ENCODE measurements at places on chromosomes 5 and 9.
A peak's percentile ranks its signal among the peaks of the same experiment; 100 is the strongest.

GRCh38 chr5:126446498-126447224 lies 23.5 kb downstream of the GRAMD2B start:
- no peak for DNase-seq

DNA sequence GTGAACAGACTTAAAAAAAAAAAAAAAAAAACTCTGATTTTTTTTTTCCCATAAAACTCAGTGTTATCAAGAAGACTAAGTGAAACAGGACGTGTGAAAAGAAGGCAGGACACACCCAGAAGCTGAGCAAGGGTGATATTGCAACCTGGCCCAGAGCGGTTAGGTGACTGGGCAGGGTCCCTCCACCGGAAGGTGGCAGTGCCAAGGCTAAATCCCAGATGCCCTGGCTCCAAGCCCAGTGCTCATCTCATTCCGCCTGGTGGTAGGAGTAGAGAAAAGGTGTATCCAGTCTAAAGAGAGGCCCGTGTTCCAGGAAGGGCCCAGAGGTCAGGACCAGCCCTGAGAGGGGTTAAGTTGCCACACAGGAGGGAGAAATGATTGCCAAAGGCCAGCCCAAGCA lies 51.5 kb upstream of the SAP30L start:
- no peak for DNase-seq

DNA sequence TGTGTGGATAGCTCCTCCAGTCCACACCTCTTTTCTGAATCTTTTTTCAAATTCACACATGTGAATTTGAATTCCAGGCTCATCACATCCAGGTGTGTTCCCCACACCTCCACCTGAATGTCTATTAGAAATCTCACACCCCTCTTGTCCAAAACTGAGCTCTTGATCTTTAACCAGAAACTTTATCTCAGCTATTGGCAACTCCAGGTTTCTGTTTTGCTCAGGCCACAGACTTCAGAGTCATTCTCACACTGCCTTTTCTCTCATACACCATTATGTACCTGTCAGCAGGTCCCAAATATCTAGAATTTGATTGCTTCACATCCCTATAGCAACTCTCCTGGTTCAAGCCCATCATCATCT lies 11.6 kb downstream of the NIPSNAP3B start:
- no peak for DNase-seq

GRCh38 chr9:69149321-69149807 lies 24.7 kb upstream of the TJP2 start:
- no peak for DNase-seq

- no peak for DNase-seq
Observed at GRCh38 chr5:8934455-8934854, 611.4 kb downstream of the SEMA5A start.

DNA sequence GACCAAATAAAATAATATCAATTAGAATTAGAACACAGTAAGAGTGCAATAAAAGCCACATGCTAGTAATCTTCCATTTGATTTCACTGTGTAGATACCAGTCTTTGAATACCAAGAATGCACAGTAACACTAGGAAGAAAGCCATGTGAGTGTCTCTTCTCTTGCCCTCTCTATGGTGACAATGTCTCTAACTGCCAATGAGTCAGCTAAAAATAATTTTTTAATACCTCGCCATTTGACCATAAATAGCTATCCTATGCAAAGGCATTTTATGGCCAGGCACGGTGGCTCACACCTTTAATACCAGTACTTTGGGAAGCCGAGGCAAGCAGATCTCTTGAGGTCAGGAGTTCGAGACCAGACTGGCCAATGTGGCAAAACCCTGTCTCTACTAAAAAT lies 30.6 kb downstream of the EDIL3 start:
- DNase-seq = no peak

- DNase-seq = no peak
Observed at GRCh38 chr9:135023088-135023785, 64.2 kb upstream of the OLFM1 start.

DNA sequence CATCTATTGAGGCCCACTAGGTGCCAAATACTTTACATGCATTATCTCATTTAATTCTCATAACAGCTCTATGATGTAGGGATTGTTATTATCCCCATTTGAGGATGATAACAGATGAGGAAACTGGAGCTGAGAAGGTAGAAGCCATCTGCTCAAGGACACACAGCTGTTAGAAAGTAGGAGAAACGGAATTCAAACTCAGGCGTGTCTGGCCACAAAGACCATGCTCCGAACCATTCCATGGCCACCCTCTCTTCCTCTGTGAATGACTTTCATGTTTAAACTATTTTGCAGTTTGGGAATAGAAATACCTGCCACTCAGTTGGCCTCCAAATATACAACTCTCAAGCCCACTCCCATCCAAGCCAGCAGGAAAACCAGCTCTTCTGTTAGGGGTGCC lies 87.6 kb upstream of the ANKRD55 start:
- no peak for DNase-seq

- no peak for DNase-seq
Observed at GRCh38 chr5:135120951-135121350, 86.9 kb upstream of the PITX1 start.

GRCh38 chr5:83827111-83827557 lies 106.5 kb upstream of the HAPLN1 start:
- peak; percentile 52 for DNase-seq

- DNase-seq = peak; percentile 5
Observed at GRCh38 chr9:90189306-90189705, 453.3 kb downstream of the DIRAS2 start.

DNA sequence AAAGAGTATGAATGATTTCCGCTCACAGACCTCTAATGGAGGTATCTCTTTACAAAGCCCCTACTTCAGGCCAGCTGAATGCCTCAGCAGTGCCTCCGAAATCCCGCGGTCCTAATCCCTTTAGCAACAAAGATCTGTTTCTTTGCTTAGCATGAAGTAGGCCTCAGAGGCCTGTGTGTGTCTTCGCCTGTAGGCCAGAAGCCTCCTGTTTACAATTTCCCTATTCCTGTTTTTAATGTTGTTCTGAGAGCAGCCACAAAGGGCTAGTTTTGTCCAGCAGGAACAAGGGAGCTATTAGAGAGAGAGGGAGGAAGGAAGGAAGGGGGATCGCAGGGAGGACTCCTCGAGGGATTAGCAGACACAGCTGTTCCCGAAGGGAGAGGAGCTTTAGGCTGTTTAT lies 166.4 kb upstream of the SPRY4 start:
- DNase-seq = no peak

GRCh38 chr5:87899721-87900131 lies 368.9 kb downstream of the TMEM161B start:
- no peak for DNase-seq

- peak; percentile 63 for DNase-seq
Observed at GRCh38 chr9:131018621-131019020, 9.6 kb downstream of the LAMC3 start.

GRCh38 chr5:20347334-20347733 lies 359.3 kb upstream of the CDH18 start:
- no peak for DNase-seq

DNA sequence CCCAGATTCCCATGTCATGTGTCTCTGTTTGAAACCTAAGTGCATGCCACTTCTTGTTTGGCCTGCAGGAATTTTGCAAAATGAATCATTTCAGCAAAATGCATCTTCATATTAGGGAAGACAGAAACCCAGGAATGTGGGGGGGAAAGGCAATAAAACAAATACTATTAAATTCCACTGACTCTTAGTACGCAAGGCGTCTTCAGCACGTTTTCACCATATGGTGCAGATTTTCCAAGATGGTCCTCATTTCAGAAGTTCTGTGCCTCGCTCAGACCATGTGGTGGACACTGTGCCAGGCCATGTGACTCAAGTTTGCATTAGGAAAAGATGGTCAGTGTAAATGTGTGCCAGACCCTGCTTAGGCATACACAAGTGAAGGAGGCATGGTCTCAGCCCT lies 184.0 kb downstream of the ACTL7B start:
- DNase-seq = no peak

DNA sequence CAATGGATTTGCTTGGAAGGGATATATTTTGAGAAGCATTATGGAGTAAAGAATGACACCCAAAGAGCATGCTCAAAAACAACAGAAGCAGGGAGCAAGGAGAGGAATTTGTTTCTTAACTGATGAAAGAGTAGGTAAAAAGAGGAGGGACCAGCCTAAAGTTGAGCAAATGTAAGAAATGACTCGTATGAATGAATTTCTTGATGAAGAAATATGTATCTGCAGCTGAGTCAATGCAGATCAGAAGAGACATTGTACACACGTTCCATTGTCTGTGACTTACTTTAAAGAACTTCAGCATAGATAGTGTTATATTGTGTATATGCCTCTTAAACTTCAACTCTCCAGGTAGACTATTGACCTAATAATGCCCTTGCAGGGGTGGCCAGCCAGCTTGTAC lies 112.7 kb upstream of the NREP start:
- DNase-seq = no peak

GRCh38 chr9:128919402-128920089 lies 1.2 kb upstream of the PHYHD1 start:
- DNase-seq = no peak

GRCh38 chr5:134149571-134150303 lies 27.0 kb downstream of the SKP1 start:
- DNase-seq = no peak
